Naive thymus-derived CD4-positive, alpha-beta T cell (primary cell): ENCODE measurements at places on chromosomes 5 and 9.

GRCh38 chr5:2143088-2143487 lies 260.4 kb upstream of the IRX4 start:
- no peak for DNase-seq

DNA sequence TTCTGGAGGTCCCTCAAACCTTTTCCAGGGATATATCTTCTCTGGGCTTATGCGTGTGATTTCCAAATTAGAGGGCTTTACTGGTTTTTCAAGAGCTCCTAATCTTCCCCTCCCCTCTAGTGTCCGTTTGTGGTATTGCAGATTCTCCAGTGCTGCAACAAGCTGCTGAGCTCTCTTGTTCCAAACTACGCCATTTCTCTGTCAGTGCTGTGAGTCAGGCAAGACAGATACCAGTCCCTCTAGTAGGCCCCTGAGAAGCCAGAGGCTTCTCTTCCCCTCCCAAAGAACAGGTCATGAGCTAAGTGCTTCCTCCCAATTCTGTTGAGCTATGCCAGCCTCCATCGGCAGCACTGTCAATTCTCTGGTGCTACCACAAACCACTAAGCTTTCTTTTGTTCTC lies 149.5 kb downstream of the FANCC start:
- DNase-seq, result peak; percentile 53

GRCh38 chr5:7910738-7911428 lies 41.9 kb downstream of the MTRR start:
- no peak for DNase-seq

- DNase-seq, result no peak
These were observed 138.0 kb upstream of the ZNF366 start for GRCh38 chr5:72645064-72645846.

GRCh38 chr9:37031081-37031480 lies 3.0 kb downstream of the PAX5 start:
- no peak for DNase-seq

- no peak for DNase-seq
These were observed 348.0 kb downstream of the SEMA5A start for GRCh38 chr5:9197881-9198260.

DNA sequence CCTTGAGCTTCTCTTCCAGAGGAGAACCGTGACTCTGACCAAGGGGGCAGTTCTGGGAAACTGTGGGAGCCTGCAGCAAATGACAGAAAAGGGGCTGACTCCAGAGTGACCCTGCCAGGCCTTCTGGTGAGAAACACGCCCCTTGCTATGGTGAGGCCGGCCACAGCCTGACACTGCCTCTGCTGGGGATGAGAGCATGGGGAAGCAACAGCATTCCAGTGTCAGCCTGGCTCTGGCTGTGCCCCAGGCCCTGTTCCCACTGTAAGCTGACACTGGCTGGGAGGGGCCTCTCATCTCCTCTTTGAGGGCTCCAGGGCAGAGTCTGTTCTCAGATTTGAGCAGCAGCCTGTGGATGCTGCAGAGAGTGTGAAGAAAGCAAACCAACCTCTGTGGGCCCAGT lies 180.0 kb upstream of the IL12B start:
- DNase-seq, result no peak

DNA sequence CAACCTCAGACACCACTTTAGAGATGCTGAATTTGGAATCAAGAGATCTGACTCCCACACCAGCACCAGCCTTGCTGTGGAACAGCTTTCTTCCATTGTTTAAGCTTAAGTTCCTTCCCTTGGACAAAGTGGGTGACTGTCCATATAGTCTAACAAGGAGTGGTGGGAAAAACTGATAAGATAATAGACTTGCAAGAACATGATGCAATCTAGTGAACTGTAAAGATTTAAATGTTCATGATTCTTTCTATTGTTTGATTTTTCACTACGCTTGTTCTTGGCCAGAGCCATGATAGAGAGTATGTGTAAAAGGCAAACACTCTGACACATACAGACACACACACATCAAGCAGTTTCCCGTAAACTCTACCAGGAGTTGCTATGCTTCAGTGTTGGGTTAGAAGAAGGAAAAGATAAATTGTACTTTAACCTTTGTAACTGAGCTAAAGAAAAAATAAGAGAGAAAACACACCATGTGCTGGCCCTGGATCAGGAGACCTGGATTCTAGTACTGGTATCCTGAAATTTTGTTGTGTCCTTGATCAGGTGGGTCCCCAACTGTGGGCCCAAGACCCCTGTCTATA lies 94.3 kb downstream of the PAPPA start:
- DNase-seq, result no peak

GRCh38 chr9:126933334-126933980 lies 18.9 kb downstream of the RALGPS1 start:
- no peak for DNase-seq
